ENCODE measurements at places on chromosomes 2 and 18. TPM values are rescaled to one million over a fixed set of nuclear protein-coding genes. Genes with fewer than 3 reads are reported as not detected.

Gene G6PC2
- not detected for total RNA-seq

Gene SH3BP4
- 0.54 TPM for total RNA-seq

Gene PDE11A
- not detected for total RNA-seq

Gene NAT8
- total RNA-seq: not detected

Gene NOL4
- not detected for total RNA-seq

Gene MATN3
- not detected for total RNA-seq

Gene TLX2
- not detected for total RNA-seq

Gene PSMA8
- 1.3 TPM for total RNA-seq

GRCh38 chr2:32977228-32977758 is 30.5 kb downstream of the LTBP1 start:
- no peak for DNase-seq

DNA sequence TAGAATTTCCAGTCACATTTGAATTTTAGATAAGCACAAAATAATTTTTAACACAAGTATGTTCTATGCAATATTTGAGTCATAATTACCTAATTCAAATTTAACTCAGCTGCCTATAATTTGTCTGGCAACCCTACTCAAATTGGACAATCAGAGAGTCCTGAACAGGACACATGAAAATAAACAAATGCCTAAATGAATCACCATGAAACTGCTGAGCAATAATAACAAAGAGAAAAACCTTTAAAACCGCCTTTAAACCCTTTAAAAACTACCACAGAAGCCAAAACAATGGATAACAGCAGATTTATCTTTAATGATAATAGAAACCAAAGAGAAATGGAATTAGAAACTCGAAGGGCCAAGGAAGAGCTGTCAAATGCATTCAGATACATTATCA is 39.5 kb downstream of the ARL4C start:
- no peak for DNase-seq

DNA sequence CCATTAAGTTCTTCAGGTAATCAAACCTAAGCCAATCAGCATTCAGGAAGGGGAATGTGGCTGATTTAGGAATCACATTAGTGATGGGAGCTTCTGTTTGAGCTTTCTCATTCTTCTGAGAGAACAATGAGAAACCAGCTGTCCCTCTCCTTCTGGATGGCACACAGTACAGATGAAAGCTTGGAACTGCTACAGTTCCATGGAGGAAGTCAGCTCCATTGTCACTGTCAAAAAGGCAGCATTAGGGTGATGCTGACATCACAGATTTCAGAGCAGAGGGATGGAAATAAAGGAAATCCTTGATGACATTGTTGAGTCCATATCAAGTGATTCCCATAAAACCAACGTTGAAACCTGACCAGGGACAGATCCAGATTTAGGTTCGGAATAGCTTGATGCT is 36.1 kb upstream of the ACYP2 start:
- no peak for DNase-seq

DNA sequence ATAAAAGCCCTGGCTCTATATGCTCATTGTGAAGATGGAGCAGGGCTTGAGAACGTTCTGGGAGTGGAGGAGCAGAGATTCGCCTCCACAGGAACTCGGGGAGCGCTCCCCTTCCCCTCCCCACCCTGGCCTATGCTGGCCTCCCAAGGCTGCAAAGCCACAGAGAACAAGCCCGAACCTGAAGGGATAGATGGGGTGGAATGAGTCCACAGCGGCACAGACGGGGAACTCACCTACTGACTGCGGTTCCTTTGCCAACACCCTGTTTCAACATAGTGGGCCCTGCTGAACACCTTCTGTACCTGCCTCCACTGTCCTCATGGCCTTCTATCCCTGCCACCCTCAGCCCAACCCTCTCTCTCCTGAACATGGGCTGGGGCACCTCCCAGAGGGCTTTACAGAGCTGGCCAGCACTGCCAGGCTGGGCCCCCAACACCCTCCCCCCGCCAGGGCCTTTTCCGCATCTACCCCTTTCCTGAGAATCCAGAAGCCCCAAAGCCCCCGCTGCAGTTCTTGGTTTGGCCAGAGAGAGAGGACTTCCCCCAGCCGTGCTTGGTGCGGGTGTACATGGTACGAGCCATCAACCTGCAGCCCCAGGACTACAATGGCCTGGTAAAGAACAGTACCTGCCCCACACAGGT is 41.5 kb downstream of the LMAN2L start:
- no peak for DNase-seq

DNA sequence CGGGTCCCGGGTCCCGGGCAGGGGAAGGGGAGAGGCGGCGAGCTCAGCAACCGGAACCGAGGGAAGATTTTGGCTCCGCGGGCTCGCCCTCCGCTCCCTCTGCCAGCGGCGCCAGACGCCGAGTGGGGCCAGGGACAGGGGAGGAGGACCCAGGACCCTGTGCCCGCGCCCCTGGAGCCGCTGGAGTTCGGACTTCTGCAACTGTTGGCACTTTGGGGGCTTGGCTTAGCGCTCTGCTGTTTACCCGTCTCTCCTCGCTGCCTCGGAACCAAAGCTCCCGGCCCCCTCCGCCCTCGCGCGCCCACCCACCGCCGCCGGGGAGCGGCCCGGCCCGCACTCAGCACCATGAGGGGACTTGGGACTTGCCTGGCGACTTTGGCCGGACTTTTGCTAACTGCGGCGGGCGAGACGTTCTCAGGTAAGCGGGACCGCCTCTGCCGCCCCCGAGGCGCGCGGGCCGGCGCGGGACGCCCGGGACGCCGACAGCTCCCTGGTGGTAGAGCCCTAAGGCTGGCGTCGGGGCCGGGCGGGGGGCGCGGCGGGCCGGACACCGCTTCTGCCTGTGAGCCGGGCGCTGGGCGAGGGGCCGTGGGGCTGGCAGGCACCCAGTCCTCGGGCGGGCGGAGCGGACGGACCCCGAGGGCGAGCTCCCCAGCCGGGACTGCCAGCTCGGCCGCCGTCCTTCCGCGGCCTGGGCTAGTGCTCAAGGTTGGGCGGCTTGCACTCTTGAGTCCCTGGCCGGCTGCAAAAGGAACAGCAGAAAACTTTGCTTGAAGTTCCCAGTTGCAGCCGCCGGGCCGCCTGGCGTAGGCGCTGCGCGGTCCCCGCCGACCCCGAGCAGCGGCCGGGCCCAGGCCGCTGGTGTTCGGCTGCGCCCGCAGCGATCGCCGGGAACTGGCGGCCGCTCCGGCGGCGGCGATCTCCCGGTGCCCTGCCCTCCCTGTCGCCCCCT is 634 bp downstream of the PTPRM start:
- peak; percentile 23 for DNase-seq

DNA sequence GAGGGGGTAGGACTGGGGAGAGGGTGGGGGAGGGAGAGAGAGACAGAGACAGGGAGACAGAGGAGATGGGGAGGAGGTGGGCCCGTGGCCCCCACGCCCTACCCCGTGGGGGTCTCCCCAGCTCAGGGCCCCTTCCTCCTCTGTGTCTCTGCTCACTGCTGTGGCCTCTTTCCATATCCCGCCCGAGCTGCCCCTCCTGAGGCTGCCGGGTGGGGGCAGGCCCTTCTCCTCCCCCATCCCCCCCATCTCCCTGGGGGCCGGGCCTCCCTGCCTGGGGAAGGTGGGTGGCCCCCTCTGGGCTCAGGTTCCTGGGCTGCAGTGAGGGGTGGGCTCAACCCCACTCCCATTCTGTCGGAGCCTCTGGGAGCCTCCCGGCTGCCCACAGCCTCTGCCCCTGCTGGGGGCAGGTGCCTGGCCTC is 332 bp upstream of the PDCD1 start:
- no peak for DNase-seq

- DNase-seq: no peak
These were observed 3.5 kb upstream of the PARD6G start for GRCh38 chr18:80250740-80251364.

- no peak for DNase-seq
These were observed 34.6 kb downstream of the TMEM17 start for GRCh38 chr2:62471404-62471803.

- DNase-seq: no peak
These were observed 89.9 kb downstream of the BAZ2B start for GRCh38 chr2:159526433-159526832.

DNA sequence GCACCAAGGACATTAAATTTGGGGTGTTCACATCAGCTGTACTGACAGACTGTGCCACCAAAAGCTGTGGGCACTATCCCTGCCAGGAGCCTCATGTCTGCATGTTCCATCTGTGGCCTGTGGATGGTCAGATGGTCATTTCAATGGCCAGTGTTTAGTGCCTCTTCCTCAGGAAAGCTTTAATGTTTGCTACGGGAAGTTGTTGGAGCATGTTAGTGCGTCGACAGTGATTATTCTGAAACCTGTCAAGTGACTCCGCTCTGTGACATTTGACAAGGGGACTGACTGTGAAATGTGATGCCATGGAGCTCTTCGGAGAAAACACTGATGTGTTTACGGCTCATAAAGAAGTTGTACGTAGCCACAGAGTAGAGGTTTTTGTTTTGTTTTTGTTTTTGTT is 18.7 kb upstream of the RGPD4 start:
- no peak for DNase-seq

DNA sequence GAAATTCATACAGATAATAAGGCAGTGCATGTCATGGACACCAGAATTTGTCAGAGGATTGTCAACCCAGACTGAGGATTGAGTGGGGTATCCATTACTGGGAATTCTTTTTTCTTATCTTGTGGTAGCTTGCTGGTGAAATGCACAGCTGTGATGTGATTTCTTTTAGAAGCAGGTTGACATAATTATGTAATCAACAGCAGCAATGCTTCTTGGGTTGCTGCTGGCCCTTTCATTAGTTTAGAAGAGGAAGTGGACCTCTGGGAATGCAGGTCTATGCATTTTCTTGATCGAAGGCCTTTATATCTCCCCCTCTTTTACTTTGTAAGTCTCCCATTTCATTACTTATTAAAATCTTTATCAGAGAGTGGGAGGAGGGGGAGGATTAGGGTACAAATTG is 319.9 kb downstream of the AGPS start:
- no peak for DNase-seq

DNA sequence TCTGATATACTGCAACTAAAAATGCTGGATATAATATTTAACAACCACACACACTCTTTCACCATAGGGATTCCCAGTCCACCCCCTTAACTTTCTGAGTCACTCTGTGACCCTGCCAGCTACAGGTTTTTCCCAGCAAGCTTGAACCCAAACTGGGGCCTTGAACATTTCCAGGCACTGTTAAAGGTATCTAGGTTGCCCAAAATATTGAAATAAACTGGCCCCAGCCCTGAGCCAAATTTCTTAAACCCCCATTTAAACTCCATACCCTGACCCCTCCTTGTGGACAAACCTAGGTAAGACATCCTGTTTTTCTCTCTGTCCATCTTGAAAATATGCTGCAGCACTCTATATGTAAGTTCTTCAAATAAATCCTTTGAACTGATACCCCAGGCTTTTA is 19.7 kb upstream of the DCTN1 start:
- no peak for DNase-seq

DNA sequence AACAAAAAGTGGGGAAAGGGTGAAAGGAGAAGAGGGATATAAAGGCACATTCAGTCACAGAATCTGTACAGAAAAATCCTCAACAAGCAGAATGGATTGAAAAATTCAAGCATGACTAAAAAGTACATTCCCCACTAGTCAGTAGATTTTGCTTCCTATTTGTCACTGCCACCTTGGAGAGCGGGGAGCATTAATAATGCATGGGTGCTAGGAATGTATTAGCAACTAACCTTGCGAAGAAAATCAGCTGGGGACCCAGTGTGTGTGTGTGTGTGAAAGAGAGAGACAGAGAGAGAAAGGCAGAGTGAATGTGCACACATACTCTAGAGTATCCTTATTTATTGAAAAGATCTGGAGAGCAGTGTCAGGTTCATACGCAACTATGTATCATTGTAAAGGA is 968.7 kb upstream of the ZEB2 start:
- no peak for DNase-seq

DNA sequence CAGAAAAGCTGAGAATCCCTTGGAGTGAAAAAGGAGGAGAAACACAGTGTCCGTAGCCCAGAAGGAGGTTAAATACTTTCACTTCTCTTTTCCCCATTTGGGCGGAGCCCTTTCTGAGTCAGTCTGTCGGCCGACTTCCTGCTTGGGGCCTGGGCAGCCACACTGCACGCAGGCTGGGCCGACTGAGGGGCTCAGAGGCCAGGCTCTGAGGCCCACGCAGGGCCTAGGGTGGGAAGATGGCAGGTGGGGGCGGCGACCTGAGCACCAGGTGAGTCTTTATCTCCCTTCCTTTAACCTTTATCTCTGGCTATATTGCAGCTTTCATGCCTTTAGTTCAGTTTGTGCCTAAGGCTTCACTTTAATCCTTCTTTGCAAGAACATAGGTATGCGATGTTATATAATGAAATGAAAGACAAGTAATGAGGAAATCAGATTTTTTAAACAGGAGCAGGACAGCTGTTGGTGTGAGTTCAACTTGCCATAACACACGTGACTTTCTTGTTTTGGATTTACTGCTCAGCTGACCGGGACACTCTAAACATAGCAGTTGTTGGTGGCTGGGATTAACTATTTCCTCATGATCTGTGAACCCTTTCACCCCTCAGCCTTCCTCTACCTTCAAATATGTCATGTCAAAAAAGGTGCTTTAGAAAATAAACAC is at the start of gene SP100:
SP100 (plus strand) TSS at position 141 of the 661 bp plus-strand sequence; CDS start at position 237, 96 bp downstream.
- peak; percentile 89 for DNase-seq

GRCh38 chr2:122999258-122999657 is 1025.8 kb upstream of the CNTNAP5 start:
- no peak for DNase-seq

- DNase-seq: no peak
These were observed 1.6 kb upstream of the ALKAL2 start for GRCh38 chr2:289362-290089.
